Type B pancreatic cell (in vitro differentiated cells): ENCODE measurements at places on chromosomes 7 and 10. TPM values are rescaled to one million over a fixed set of nuclear protein-coding genes. Genes with fewer than 3 reads are reported as not detected.

- H3K27ac ChIP-seq: no peak overlapping the region
- peaks cover 52% of the 10 kb centered on the region for H3K36me3 ChIP-seq
- no peak overlapping the region for H3K4me3 ChIP-seq
- H3K4me1 ChIP-seq: peaks cover 28% of the 10 kb centered on the region
- no peak for DNase-seq
- no peaks in the 10 kb centered on the region for H3K27me3 ChIP-seq
These were observed 4.3 kb downstream of the YWHAG start for GRCh38 chr7:76354516-76354915.

DNA sequence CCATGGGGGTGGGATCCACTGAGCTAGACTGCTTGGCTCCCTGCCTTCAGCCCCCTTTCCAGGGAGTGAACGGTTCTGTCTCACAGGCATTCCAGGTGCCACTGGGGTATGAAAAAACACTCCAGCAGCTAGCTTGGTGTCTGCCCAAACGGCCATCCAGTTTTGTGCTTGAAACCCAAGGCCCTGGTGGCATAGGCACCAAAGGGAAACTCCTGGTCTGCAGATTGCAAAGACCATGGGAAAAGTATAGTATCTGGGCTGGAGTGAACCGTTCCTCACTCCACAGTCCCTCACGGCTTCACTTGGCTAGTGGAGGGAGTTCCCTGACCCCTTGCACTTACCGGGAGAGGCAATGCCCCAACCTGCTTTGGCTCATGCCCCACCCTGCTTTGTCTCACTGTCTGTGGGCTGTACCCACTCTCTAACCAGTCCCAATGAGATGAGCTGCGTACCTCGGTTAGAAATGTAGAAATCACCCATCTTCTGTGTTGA, 62.7 kb downstream of the PPP1R9A start:
- H3K36me3 ChIP-seq: peaks cover 17% of the 10 kb centered on the region
- H3K27ac ChIP-seq: no peak overlapping the region
- H3K4me1 ChIP-seq: peaks cover 37% of the 10 kb centered on the region

ABCC2 gene
- 11.0 and 64.0 TPM in 2 replicates for total RNA-seq

GRCh38 chr7:156504687-156505545, 135.7 kb upstream of the RNF32 start:
- H3K36me3 ChIP-seq: no peaks in the 10 kb centered on the region
- H3K27me3 ChIP-seq: no peaks in the 10 kb centered on the region
- no peak for DNase-seq
- H3K4me3 ChIP-seq: no peak overlapping the region
- no peaks in the 10 kb centered on the region for H3K4me1 ChIP-seq
- no peak overlapping the region for H3K27ac ChIP-seq

DNA sequence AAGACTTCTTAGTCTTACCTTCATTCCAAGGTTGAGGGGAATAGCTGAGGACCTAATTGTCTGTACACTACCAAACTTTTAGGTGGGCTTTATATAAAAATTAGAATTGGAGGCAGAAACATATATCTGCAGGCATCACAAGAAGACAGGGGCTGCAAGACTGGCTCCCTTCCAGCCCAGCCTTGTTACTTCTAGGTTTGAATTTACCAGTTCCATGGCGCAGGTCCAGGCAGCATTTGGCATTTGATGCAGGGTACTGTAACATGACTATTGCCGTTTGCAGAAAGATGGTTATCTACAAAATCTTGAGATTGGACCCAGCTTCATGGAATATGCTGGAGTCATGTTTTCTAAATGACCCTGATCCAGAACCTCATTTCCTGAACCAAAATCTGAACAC, 105.4 kb upstream of the RHOBTB1 start:
- H3K36me3 ChIP-seq: no peaks in the 10 kb centered on the region
- no peak for DNase-seq
- no peaks in the 10 kb centered on the region for H3K27me3 ChIP-seq
- peaks cover 20% of the 10 kb centered on the region for H3K4me1 ChIP-seq
- no peak overlapping the region for H3K4me3 ChIP-seq

- no peak overlapping the region for H3K4me3 ChIP-seq
- H3K27me3 ChIP-seq: no peaks in the 10 kb centered on the region
- H3K27ac ChIP-seq: no peak overlapping the region
These were observed 38.5 kb downstream of the ERCC6 start for GRCh38 chr10:49500412-49500811.

- H3K4me3 ChIP-seq: no peak overlapping the region
- H3K27ac ChIP-seq: no peak overlapping the region
- no peaks in the 10 kb centered on the region for H3K27me3 ChIP-seq
- no peaks in the 10 kb centered on the region for H3K36me3 ChIP-seq
These were observed 12.7 kb upstream of the MACC1 start for GRCh38 chr7:20229646-20230500.
